Type B pancreatic cell (in vitro differentiated cells): ENCODE measurements at places on chromosomes 4 and X. TPM values are rescaled to one million over a fixed set of nuclear protein-coding genes. Genes with fewer than 3 reads are reported as not detected.

DNA sequence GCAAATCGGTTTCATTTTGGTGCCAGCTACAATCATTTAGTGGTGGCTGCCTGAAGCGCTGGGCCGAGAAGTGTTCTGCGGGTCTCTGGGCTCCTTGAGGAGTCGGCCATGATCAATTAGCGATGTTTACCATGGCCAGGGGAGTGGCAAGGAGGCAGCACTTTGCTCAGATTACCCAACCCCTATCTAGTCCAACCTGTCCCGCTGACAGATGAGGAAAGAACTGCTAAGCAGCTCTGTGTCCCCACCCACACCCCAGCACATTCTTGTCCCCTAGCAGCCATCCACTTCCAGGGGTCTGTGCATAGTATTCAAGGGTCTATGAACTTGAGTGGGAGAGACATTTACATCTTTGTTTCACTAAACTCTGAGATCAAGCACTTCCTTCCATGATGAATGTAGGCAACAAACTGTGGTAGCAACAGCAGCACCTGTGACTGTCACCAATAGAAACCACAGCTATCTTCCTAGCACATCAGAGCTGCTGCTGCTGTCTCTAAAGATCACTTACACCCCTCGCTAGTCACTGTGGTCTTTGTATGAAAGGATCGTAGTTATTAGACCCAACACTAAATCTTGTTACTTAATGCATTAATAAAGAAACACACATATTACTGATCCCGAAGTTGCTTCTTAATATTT is 331.6 kb downstream of the BCOR start:
- DNase-seq, result no peak

DNA sequence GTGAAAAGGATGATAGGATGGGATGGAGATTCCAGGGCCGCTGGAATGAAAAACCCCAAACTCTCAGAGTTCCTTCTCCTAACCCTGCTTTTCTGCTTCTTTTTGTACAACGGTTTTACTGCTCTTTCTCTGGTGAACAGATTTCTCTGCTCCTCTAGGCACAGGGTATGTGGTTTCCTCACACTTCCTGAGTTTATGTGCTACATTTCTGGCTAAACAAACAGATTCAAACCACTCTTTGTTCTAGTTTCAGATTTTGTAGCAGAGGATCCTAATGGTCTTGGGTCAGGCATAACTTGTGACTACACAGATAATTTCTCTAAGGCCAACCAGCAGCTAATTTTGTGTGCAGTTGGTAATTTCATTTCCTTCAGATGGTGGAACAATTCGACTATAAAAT is 52.6 kb downstream of the OSTC start:
- no peak for DNase-seq

- DNase-seq, result no peak
Measured at GRCh38 chrX:121114691-121115090, 67.3 kb downstream of the GLUD2 start.

Gene IBSP
- not detected in 2 replicates for total RNA-seq

DNA sequence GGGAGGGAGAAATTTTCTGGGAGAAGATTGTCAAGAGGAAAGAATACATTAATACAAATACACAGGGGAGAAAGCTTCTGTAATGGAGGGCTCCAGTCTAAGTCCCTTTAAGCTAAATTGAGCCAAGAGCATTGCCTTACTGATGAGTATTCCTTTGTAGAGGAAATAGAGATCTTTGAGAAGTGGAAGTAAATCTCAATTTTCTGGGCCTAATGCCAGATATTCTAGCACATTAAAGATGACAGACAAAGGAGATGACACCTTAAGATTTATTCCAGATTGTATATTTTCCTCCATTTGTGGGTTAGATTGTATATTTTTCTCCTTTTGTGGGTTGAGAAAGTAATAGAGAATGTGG is 28.5 kb upstream of the SMAD1 start:
- no peak for DNase-seq

GRCh38 chr4:3514221-3514780 is 17.9 kb downstream of the LRPAP1 start:
- no peak for DNase-seq

GRCh38 chrX:31981546-31982062 is 909.8 kb upstream of the FTHL17 start:
- no peak for DNase-seq

GRCh38 chrX:71017396-71017939 is 50.7 kb downstream of the SNX12 start:
- DNase-seq, result no peak

Gene MPP1
- total RNA-seq, result 10.4 and 13.8 TPM in 2 replicates

Gene PAGE1
- not detected in 2 replicates for total RNA-seq

- no peak for DNase-seq
Measured at GRCh38 chr4:88107406-88108107, 50.9 kb downstream of the ABCG2 start.

GRCh38 chr4:176268963-176269362 is at the start of gene ASB5:
TSS of gene ASB5 (minus strand) at chr4:176269222. CDS start at chr4:176269108, 114 bp downstream.
- no peak for DNase-seq

DNA sequence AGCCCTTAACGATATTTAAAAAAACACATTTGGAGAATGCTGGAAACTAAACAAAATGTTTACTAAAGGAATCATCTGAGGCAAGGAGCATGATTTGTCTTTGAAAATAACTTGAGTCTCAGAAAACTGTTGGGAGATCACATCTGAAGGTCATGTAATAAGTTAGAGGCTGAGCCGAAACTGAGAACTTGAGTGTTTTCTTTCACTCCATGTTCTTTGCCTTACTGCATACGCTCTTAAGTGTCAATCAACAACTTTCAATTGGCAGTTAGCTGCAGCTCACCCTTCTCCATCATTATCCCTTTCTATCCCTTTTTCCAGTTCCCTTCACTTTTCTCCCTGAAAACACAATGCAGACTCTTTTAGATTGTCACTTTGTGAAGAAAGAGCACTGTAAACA is 216.2 kb downstream of the ADGRA3 start:
- no peak for DNase-seq

Gene CCKAR
- total RNA-seq, result 4.3 and 13.7 TPM in 2 replicates

GRCh38 chr4:30865691-30866090 is 145.5 kb downstream of the PCDH7 start:
- DNase-seq, result no peak

Gene PARM1
- total RNA-seq, result 17.9 and 22.4 TPM in 2 replicates

DNA sequence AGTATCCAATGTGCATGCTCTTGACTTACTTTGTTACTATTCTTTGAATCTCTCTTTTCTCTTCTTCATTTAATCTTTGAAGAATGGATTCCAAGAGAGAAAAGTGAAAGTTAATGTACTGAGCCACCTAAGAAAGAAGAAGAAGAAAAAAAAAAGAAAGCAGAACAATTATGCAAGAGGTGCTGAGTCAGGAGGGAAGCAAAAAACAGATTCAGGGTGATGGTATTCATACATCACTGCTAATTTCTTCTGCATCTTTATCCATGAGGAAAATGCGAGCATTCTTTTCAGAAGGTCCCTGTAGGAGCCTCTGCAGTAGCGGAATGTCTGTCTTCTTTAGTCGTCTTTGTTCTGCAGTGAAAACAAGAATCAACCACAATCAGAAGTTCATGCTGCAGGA is 43.9 kb downstream of the RASSF6 start:
- no peak for DNase-seq

Gene CCDC149
- 8.8 and 9.1 TPM in 2 replicates for total RNA-seq

DNA sequence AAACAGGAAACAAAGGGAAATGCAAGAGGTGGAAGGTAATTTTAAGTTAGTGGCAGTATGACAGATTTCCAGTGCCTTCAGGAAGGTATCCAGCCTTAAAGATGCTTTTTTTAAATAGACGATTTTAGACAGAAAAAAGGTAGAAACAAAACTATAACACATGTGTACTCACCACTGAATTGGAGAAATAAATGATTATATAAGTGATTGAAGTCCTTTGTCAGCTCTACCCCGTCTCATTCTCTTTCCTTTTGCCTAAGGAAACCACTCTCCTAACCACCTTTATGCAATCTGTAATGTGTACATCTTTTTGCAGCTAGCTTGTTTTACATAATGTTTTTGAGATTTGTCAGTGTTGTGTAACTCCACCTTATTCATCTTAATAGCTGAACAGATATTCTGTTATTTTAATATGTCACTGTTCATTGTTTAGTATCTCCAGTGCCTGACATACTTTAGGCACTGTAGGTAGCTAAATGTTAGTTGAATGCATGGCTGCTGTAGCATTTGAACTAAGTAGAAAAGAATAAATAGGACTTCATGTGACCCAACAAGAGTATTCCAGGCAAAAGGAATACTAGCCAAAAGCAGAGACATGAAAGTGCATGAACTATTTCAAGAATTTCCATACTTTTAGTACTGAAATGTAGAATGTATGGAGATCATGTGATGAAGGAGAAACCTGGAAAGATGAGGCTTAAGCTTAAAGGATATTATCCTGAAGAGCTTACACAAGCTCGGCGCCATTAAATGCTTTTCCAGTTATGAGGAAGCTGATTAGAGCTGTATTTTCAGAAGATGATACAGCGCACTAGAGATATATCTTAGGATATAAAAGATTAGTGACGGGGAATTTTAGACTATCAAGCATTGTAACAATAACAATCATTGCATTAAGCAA is 865 bp downstream of the FAM200B start:
- DNase-seq, result no peak

- DNase-seq, result no peak
Measured at GRCh38 chrX:125402807-125403206, 83.1 kb downstream of the TEX13C start.

GRCh38 chrX:68835468-68835867 is 6.6 kb downstream of the EFNB1 start:
- DNase-seq, result peak; percentile 31

GRCh38 chr4:83751336-83751949 is 215.5 kb downstream of the GPAT3 start:
- DNase-seq, result no peak

GRCh38 chr4:38233727-38234480 is 273.7 kb downstream of the PTTG2 start:
- no peak for DNase-seq

- no peak for DNase-seq
Measured at GRCh38 chr4:156832886-156833285, 138.7 kb downstream of the PDGFC start.
